ENCODE measurements at places on chromosomes 4 and X.

- no peak for DNase-seq
Observed at GRCh38 chr4:88060431-88060830, 53.0 kb downstream of the PKD2 start.

DNA sequence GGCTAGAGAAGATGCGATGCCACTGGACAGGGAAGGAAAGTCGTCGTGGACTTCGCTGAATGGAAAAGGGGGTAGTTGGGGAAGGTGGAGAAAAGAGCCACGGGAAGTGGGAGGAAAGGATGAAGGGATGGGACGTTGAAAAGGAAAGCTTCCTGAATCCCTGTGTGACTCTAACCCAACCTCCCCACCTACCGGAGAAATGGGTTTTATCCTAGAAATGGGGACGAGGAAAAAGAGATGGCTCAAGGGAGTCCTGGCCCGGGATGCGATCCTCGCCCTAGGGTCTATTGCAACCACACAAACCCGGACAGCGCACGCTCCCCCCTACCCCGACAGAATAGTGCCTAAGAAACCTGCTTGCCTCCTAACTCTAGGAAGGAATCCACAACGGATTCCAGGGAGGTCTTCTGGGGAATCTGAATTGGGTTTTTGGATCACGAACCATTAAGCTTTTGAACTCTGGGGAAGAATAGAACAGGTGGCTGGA lies 738 bp upstream of the TSPAN5 start:
- peak; percentile 47 for DNase-seq

- no peak for DNase-seq
Observed at GRCh38 chrX:129404670-129405008, 118.7 kb downstream of the SMARCA1 start.

GRCh38 chrX:112211459-112211858 lies 128.9 kb upstream of the TRPC5 start:
- peak; percentile 54 for DNase-seq

GRCh38 chrX:24483596-24483995 lies 18.5 kb downstream of the PDK3 start:
- no peak for DNase-seq

DNA sequence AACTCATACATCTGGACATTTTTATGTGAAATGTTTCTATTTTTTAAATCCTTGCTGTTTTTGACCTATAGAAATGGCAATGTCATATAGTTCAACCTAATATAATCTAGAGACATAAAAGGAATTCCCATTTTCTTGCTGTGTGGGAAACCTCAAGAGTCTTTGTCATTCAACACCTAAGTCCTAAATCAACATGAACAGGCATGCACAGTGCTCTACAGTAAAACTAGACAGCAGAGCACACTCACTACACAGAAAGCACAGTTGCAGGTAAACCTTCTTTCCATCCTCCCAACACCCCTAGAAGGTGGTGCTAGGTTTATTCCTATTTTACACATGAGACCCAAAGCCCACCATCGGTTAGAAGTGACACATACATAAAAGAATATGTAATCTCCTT lies 79.1 kb upstream of the C1QTNF7 start:
- no peak for DNase-seq

DNA sequence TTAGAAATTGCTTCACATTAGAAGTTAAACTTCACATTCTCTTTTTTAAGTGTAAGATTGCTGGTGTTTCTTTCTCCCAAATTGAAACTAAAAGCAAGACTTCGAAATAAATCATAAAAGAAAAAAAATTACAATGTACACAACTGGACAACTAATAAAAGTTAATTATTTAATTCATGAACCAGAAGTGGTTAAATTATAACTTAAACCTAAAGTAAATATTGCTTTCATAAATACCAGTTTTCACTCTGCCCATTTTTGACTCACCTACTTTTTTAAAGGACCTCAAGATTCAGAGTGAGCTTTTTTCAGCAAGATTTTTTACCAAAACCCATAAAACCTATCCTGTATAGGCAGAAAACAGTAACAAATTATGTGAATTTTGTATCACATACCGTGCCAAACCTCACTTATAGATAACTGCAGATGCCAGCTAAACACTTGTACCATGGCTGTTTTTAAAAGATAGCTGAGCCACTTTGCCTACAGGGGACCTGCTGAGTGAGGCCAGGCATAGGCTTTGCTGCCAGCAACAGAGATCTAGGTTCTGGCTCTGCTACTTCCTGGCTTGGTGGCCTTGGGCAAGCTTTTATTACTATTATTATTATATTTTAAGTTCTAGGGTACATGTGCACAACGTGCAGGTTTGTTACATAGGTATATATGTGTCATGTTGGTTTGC lies 259.8 kb downstream of the NR3C2 start:
- DNase-seq: no peak

DNA sequence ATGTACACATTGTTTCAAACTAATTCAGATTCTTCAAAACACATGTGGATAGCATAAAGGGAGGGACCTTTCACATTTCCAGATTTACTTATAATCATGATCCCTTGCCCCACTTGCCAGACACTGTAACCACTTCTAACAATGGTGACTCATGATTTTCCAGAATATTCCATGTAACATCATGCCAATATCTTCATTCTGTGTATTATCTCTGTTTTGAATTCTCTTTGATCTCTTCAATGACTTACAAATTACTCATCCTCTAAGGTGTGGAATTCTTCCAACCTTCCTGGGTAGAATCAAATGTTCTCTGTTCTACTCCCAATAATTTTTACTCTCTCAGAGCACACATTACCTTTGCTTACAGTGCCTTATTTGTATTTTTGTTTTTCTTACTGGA lies 517.1 kb downstream of the PCDH7 start:
- no peak for DNase-seq

GRCh38 chr4:182231496-182231895 lies 11.7 kb upstream of the TENM3 start:
- DNase-seq: no peak

DNA sequence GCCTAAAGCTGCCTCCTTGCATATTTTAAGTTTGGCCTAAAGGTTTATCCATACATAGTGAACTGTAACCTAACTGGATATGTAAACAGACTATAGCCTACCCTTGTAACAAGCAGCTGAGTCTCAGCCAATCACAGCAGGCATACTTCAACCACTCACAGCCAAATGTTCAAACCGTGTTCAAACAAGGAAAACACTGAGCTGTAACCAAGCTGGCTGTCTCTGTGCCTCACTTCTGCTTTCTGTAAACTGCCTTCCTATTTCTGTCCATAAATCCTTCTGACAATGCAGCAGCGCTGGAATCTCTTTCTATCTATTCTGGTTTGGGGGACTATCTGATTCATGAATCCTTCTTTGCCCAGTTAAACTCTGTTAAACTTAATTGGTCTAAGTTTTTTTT lies 16.4 kb downstream of the DSPP start:
- DNase-seq: no peak

- DNase-seq: no peak
Observed at GRCh38 chr4:83701041-83701440, 165.1 kb downstream of the GPAT3 start.

GRCh38 chr4:94695384-94695783 lies 62.4 kb upstream of the BMPR1B start:
- DNase-seq: no peak

DNA sequence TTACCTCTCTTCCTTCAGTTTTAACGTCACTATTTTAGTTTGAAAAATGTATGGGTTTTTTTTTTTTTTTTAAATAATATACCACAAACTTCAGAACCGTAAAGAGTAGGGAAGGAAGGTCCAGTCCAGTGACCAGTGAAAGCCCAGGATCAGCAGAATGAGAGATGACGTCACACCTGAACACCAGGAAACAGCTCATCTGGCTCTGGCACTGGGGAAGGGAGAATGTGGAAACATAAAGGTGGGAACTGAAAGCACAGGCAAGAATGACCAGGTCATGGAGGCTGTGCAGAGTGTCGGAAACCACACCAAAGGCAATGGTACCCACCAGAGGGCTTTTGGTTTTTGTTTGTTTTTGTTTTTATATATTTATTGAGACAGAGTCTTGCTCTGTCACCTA lies 141.2 kb downstream of the DHX15 start:
- no peak for DNase-seq

GRCh38 chr4:16443504-16444088 lies 217.3 kb upstream of the TAPT1 start:
- DNase-seq: peak; percentile 57

- no peak for DNase-seq
Observed at GRCh38 chrX:96538104-96538725, 146.4 kb upstream of the DIAPH2 start.

- no peak for DNase-seq
Observed at GRCh38 chrX:139877710-139878414, 55.0 kb downstream of the ATP11C start.

DNA sequence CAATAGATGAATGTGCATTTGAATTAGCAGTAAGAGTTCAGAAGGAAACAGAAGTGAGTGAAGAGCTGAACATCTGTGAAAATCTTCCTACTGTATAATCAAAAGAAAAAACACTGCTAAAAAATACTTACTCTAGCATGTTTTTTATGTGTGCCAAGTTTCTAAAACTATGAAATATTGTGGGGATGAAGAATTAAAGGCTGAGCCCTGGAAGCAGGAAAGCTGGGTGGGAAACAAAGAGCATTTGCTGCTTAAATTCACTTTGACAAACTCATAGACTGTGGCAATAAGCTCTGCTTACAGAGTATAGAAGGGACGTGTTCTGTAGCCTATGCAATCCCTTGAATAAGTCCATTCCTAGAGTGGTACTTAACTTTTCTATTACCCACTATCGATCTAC lies 261.7 kb downstream of the ANKRD50 start:
- DNase-seq: no peak

GRCh38 chr4:40406340-40406739 lies 71.2 kb downstream of the CHRNA9 start:
- no peak for DNase-seq

GRCh38 chr4:168531305-168531704 lies 34.5 kb downstream of the PALLD start:
- DNase-seq: no peak

DNA sequence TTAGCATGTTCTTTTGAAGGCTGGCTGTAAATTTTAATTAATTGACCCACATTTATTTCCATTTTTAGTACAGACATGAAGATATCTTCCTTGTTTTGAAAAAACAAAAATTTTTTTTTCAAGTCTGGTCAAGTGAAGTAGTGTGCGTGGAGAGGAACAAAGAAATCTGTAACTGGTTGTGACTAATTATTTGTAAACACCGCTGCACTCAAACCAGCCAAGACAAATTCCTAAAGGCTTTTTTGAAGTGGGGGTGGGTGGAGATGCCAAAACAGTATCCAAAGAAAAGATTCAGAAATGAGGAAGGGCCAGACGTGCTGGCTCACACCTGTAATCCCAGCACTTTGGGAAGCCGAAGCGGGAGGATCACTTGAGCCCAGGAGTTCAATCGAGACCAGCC lies 88.3 kb downstream of the SHROOM2 start:
- DNase-seq: peak; percentile 17

GRCh38 chr4:1247864-1248244 lies 1.1 kb downstream of the CTBP1 start:
- no peak for DNase-seq

DNA sequence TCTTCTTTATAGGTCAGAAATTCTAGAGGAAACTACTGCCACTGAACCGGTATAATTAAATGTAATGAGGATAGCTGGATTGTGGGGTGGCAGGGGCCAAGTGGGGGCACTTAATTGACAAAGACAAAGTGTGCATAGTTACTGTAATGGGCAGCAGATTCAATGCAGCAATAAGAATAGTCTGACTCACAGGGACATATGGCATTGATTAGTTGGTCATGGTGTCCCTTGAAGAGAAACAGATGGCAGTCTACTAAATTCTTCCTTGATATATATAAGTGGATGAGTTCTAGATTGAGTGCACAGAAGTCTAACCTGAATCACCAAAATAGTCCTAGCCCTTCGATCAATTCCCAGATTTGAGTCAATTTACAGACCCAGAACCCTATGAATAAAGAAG lies 31.6 kb downstream of the ETDC start:
- DNase-seq: peak; percentile 35

GRCh38 chr4:47839259-47839658 lies 1.4 kb upstream of the CORIN start:
- DNase-seq: no peak

GRCh38 chrX:39828971-39829370 lies 268.8 kb downstream of the BCOR start:
- no peak for DNase-seq

DNA sequence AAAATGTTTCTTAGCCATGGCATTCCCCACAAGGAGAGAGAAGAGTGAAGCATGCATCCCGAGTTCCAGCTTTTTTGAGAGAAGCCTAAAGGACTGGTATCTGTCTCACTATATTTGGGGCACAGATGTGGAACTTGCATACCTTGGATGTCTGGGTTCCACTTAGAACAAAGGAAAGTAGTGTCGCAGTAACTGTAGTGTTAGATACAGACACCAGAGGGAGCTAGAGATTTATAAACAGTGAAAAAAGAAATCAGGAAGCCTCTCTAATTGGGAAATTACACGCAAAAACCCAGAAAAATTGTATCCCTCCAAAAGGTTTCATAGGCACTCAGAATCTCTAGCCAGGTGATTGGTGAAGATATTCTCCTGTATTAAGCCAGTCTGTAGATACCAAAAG lies 34.4 kb downstream of the AGTR2 start:
- DNase-seq: peak; percentile 6

- DNase-seq: no peak
Observed at GRCh38 chr4:144653781-144654545, 8.0 kb downstream of the HHIP start.

- DNase-seq: peak; percentile 36
Observed at GRCh38 chrX:119121341-119121740, 6.3 kb downstream of the KIAA1210 start.

DNA sequence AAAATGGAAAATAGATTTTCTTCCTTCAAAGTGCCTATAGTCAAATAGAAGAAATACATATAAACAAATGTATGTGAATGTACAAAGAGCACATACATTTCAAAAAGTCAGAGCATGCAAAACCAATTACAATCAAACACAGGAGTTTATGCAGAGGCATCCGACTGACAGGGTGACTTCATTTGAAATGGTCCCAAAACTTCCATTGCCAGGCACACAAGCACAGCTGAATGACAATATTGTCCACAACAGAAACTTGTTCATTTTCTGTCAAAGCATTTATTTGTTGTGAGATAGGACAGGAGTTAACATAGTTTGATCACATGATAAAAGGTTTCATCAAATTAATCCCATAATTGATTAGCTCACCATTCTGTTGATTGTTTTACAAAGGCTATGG lies 96.4 kb upstream of the TTC29 start:
- no peak for DNase-seq

DNA sequence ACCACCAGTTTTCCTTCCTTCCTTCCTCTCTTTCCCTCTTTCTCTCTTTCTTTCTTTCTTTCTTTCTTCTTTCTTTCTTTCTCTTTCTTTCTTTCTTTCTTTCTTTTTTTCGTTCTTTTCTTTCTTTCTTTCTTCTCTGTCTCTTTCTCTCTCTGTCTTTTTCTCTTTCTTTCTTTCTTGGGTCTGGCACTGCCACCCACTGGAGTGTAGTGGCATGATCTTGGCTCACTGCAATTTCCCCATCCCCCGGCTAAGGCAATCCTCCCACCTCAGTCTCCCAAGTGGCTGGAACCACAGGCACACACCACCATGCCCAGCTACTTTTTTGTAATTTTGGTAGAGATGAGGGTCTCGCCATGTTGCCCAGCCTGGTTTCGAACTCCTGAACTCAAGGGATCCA lies 51.6 kb upstream of the NHS start:
- no peak for DNase-seq
